ENCODE measurements at places on chromosomes 12 and 14.

DNA sequence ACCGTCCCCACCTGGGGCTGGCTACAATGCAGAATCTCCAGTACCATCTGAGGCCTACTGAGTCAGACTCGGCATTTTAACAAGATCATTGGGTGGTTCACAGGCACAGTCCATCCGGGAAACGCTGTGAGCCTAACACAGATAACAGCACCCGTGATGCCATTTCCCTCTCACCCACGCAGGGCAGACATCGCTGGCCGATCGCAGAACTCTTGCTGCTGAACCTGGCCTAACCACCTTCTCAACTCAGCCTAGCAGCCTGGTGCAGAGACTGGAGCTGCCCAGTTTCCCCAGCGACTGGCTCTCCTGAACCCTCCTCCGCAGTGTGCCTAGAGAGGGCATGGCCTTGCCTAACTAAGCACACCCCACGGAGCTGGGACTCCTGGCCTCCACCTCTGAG is 83.3 kb downstream of the NCOR2 start:
- H3K36me3 ChIP-seq, result peaks cover 33% of the 10 kb centered on the region
- H3K27ac ChIP-seq, result no peak overlapping the region
- no peak overlapping the region for H3K4me3 ChIP-seq

- H3K4me1 ChIP-seq, result no peaks in the 10 kb centered on the region
- no peak for DNase-seq
- H3K36me3 ChIP-seq, result peaks cover 5% of the 10 kb centered on the region
Measured at GRCh38 chr14:58864751-58865513, 227.2 kb downstream of the DACT1 start.

GRCh38 chr14:82345184-82345583 is 811.5 kb upstream of the SEL1L start:
- H3K27ac ChIP-seq, result no peak overlapping the region
- no peak for DNase-seq
- H3K4me1 ChIP-seq, result no peaks in the 10 kb centered on the region
- no peaks in the 10 kb centered on the region for H3K27me3 ChIP-seq

DNA sequence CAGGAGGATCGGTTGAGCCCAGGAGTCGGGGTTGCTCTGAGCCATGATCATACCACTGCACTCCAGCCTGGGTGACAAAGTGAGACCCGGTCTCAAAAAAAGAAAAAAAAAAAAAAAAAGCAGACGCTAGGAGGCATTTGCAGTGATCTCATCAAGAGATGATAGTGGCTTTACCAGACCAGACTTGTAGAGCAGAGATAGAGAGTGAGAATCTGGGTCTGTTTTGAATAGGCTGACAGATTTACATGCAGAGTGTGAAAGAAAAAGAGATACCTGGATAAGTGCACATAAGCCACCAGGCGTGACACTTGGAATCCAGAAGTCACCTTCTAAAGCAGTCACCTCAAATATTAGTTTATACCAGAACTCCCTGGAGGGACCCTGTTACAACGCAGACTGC is 21.1 kb upstream of the FLRT2 start:
- DNase-seq, result no peak
- no peak overlapping the region for H3K4me3 ChIP-seq
- no peak overlapping the region for H3K27ac ChIP-seq
- H3K4me1 ChIP-seq, result no peaks in the 10 kb centered on the region
- H3K36me3 ChIP-seq, result no peaks in the 10 kb centered on the region
- peaks cover 11% of the 10 kb centered on the region for H3K27me3 ChIP-seq

DNA sequence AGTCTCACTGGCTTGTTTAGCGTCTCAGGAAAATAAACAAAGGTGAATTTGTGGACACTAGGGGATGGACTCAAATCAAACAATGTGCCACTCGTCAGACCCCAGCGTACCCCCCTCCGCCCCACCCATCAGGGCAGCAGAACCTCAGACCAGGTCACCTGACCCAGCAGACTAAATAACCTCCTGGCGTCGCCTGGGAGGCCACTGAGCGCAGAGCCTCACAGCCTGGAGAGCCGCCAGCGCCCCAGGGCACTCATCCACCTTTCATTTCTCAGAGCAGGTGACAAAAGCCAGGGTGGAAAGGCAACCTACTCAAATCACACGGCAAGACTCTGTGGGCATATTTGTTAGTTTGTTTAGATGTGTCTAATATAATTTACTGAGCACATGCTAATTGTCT is 100.9 kb downstream of the DICER1 start:
- H3K27ac ChIP-seq, result no peak overlapping the region
- no peak overlapping the region for H3K4me3 ChIP-seq
- H3K36me3 ChIP-seq, result no peaks in the 10 kb centered on the region
- no peak for DNase-seq

- H3K36me3 ChIP-seq, result peaks cover 50% of the 10 kb centered on the region
- no peak overlapping the region for H3K27ac ChIP-seq
Measured at GRCh38 chr12:103809154-103809553, 31.9 kb downstream of the NT5DC3 start.

- no peaks in the 10 kb centered on the region for H3K27me3 ChIP-seq
- DNase-seq, result no peak
- peak overlapping the region; percentile 90 for H3K27ac ChIP-seq
- H3K4me1 ChIP-seq, result peaks cover 47% of the 10 kb centered on the region
Measured at GRCh38 chr14:24297190-24297964, 2.2 kb downstream of the DHRS1 start.

DNA sequence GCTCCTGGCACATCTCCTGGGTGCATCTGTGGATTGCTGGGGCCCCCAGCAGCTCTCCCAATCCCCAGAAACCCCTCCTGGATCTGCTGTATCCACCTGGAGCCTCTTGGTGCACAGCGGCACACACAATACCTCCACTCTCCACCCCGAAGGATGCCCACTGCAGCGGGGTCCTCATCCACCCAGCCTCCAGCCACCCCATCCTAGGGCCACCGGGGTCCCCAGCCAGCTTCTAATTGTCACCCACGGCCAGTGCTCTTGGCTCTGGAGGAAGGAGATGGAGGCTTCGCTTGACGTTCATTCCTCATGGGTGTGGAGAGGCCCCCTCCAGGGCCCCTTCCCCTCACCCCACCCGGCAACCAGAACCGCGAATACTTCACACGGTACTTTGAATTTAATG is 31.6 kb upstream of the TMEM179 start:
- no peak for DNase-seq
- peaks cover 38% of the 10 kb centered on the region for H3K27me3 ChIP-seq
- no peaks in the 10 kb centered on the region for H3K4me1 ChIP-seq
- no peak overlapping the region for H3K27ac ChIP-seq
- H3K4me3 ChIP-seq, result no peak overlapping the region

GRCh38 chr14:92939699-92940098 is 16.7 kb downstream of the CHGA start:
- H3K27ac ChIP-seq, result no peak overlapping the region
- H3K27me3 ChIP-seq, result no peaks in the 10 kb centered on the region
- H3K36me3 ChIP-seq, result peaks cover 12% of the 10 kb centered on the region
- no peaks in the 10 kb centered on the region for H3K4me1 ChIP-seq
- DNase-seq, result no peak
- no peak overlapping the region for H3K4me3 ChIP-seq

- H3K4me1 ChIP-seq, result no peaks in the 10 kb centered on the region
- no peaks in the 10 kb centered on the region for H3K36me3 ChIP-seq
- H3K27me3 ChIP-seq, result no peaks in the 10 kb centered on the region
- H3K27ac ChIP-seq, result no peak overlapping the region
Measured at GRCh38 chr12:11601647-11602046, 47.8 kb upstream of the ETV6 start.

- H3K27me3 ChIP-seq, result no peaks in the 10 kb centered on the region
- H3K36me3 ChIP-seq, result peaks cover 7% of the 10 kb centered on the region
- peaks cover 1% of the 10 kb centered on the region for H3K4me1 ChIP-seq
- H3K4me3 ChIP-seq, result no peak overlapping the region
- no peak overlapping the region for H3K27ac ChIP-seq
Measured at GRCh38 chr12:50297996-50298395, 14.7 kb upstream of the LIMA1 start.

DNA sequence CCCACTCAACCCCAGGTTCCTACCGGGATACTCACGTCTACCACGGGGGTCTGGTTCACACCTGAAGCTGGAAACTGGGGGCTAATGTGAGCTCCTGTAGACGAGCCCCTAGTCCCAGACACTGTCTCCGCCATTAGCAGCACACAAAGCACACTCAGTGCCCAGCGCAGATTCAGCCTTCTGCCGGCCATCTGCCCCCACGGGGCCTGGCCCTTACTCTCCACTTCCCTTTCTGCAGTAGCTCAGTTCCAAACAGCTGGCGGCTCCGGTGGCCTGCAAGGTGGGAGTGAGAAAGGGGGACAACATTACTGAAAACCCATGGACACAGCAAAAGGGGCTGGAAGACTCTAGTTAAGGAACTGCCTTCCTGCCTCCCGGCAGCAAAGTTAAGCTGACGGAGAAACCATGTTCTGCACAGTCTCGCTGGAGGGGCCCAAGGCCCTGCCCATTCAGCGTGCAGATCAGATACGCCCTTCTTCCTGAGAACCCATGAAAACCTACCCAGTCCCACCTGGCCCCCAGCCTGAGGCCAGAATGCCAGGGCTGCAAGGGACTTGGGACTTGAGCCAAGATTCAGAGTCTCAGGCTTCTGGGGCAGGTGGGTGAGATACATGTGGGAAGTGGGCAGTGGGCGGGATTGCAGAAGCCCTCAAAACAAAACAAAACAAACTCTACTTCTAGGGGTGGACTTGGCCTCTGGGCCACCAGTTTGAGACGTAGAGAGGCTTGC is 2.1 kb downstream of the SLC8B1 start:
- peak overlapping the region; percentile 98 for H3K4me3 ChIP-seq
- H3K4me1 ChIP-seq, result peaks cover 63% of the 10 kb centered on the region
- H3K27me3 ChIP-seq, result no peaks in the 10 kb centered on the region
- no peak for DNase-seq

DNA sequence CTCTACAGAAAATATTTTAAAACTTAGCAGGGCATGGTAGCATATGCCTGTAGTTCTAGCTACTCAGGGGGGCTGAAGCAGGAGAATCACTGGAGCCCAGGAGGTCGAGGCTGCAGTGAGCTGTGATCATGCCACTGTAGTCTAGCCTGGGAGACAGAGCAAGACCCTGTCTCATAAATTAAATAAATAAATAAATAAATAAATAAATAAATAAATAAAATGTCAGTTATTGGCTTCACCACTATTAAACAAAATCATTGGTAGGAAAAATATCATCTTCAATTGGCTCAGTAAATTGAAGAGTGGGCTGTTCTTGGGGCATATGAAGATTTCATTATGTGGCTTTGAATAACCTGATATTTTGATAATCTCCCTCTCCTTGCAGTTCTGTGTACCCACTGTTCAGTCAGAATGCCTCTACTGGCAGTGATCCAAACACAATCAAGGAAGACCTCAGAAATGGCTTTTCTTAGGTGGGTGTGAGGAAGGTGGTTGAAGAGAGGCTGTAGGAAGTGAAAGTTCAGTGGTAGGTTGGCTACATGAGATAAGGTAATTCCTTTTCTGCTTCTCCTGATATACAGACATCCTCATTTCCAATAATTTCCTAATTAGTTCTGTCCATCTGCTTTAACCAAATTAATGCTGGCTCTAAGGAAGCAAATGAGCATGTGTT is 175.8 kb downstream of the MSRB3 start:
- H3K27ac ChIP-seq, result no peak overlapping the region
- no peaks in the 10 kb centered on the region for H3K27me3 ChIP-seq
- H3K4me1 ChIP-seq, result no peaks in the 10 kb centered on the region
- no peaks in the 10 kb centered on the region for H3K36me3 ChIP-seq

DNA sequence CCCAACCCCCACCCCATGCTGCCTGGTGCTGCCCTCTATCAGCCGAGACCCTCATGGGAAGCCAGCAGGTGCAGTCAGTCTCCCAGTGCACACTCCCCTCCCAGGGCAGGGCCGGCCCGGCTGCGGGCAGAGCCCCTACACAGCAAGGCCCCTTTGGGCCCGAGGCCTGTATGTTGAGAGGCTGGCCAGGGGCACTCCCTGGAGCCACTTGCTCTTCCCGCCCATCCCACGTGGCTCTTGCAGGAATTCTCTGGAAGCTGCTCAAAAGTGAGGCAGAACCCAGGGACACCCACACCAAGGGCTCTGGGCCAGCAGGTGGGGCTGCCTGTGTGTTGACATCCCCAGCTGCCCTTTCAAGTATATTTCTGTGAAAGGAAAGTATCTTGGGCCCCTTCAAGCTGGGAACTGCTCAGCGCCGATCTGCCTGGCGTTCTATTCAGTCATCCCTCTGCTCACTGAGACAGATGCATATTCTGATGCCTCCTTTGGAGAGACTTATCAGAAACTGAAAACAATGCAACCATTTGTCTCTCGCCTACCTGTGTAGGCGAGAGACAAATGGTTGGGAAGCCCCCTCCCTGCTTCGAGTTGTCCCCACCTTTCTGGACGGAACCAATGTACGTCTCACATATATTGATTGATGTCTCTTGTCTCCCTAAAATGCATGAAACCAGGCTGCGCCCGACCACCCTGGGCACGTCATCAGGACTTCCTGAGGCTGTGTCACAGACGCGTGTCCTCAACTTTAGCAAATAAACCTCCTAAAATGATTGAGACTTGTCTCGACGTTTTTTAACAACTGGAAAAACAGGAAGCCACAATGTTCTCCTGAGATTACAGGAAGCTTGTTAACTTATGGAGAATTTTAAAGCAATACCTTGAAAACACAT is 6.0 kb downstream of the GPR132 start:
- peak; percentile 88 for DNase-seq
- H3K4me1 ChIP-seq, result peaks cover 61% of the 10 kb centered on the region
- H3K27ac ChIP-seq, result peak overlapping the region; percentile 98
- H3K36me3 ChIP-seq, result no peaks in the 10 kb centered on the region
- no peaks in the 10 kb centered on the region for H3K27me3 ChIP-seq
- H3K4me3 ChIP-seq, result peak overlapping the region; percentile 97

DNA sequence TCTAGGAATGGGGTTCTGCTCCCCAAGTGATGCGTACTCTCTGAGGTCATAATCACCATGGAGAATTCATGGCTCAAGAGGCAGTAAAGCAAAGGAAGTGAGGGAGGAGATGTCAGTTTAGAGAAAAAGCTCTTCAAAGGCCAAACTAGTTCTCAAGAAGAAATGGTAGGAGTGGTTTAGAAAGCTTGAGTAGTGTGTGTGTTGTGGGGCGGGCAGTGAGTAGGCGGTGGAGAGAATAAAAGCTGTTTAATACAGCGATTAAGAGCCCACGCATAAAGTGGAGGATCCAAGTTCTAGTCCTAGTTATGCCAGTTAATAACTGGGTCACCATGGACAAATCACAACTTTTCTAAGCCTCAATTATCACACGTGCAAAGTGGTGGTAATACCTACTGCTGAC is 55.6 kb downstream of the PTPN21 start:
- no peaks in the 10 kb centered on the region for H3K4me1 ChIP-seq
- no peak for DNase-seq
- no peak overlapping the region for H3K27ac ChIP-seq
- H3K4me3 ChIP-seq, result no peak overlapping the region
- H3K27me3 ChIP-seq, result peaks cover 6% of the 10 kb centered on the region
- no peaks in the 10 kb centered on the region for H3K36me3 ChIP-seq
